Chondrocyte (in vitro differentiated cells): ENCODE measurements at places on chromosomes 7 and 10.

DNA sequence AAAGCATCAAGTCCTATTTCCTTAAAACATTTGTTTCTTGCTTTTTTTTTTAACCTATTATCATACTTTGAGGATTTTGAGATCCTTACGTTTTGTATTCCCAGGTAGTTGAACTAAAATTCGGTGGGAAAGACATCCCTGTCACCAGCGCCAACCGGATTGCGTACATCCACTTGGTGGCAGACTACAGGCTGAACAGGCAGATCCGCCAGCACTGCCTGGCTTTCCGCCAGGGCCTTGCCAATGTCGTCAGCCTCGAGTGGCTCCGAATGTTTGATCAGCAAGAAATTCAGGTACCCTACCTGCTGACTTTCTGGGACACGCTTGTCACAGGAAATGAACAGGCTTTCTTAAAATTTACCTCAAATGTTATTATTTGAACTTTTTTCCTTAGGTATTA is 83.0 kb upstream of the DNAJB6 start:
- no peak overlapping the region for H3K27ac ChIP-seq
- H3K27me3 ChIP-seq: no peaks in the 10 kb centered on the region
- H3K4me1 ChIP-seq: no peaks in the 10 kb centered on the region
- H3K4me3 ChIP-seq: no peak overlapping the region
- H3K36me3 ChIP-seq: peaks cover 25% of the 10 kb centered on the region
- no peak for DNase-seq

DNA sequence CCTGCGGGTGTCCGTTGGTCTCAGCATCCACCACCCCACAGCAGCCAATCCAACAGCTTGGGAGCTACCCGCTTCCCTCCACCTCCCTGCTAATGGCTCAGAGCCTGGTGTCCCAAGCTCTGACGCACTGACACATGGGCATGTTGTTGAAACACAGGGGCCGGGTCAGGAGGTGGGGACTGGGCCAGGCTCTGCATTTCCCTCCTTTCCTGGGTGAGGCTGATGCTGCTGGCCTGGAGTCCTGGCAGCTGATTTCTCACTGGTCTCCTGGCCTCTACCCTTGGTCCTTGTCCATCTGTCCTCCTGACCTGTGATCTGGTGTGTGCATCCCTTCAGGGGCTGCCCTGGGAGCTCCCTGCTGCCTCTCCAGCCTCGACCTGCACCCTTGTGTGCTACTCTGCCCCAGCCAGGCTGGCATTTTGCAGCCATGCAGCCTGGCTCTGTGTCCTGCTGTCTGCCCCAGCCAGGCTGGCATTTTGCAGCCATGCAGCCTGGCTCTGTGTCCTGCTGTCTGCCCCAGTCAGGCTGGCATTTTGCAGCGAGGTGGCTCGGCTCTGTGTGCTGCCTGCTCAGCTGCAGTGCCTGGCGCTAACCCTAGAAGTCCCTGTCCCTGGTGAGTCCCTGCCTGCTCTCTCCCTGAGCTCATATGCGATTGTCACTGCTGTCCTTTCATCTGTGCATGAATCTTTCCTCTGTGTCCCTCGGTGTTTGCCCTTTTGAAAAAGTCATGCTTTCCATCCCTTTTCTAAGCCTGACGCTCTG is 14.0 kb downstream of the AMZ1 start:
- H3K27me3 ChIP-seq: no peaks in the 10 kb centered on the region
- no peak for DNase-seq
- H3K4me3 ChIP-seq: no peak overlapping the region
- peaks cover 5% of the 10 kb centered on the region for H3K36me3 ChIP-seq
- no peaks in the 10 kb centered on the region for H3K4me1 ChIP-seq
- no peak overlapping the region for H3K27ac ChIP-seq

- H3K4me1 ChIP-seq: peaks cover 12% of the 10 kb centered on the region
- no peak overlapping the region for H3K4me3 ChIP-seq
- H3K27ac ChIP-seq: no peak overlapping the region
Measured at GRCh38 chr7:121546632-121547543, 150.8 kb upstream of the FAM3C start.

DNA sequence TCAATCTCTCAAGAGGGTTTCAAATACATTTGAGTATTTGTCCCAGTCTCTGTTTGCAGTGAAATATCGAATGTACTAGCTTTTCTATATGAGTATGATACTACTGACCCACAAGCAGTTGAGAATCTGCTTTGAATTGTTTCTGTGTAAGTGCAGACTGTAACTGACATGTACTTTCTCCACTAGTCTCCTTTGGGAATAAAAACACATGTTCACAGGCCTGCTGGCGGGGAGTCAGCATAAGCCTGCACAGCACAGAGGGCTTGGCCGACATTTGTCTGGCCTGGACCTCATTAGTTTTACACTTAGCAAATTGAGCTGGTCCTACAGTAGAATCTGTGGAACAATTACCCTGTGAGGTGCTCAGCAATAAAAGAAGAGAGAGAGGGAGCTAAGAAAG is 72.6 kb downstream of the ITGB8 start:
- no peak overlapping the region for H3K27ac ChIP-seq
- no peak overlapping the region for H3K4me3 ChIP-seq
- DNase-seq: no peak
- H3K27me3 ChIP-seq: no peaks in the 10 kb centered on the region

DNA sequence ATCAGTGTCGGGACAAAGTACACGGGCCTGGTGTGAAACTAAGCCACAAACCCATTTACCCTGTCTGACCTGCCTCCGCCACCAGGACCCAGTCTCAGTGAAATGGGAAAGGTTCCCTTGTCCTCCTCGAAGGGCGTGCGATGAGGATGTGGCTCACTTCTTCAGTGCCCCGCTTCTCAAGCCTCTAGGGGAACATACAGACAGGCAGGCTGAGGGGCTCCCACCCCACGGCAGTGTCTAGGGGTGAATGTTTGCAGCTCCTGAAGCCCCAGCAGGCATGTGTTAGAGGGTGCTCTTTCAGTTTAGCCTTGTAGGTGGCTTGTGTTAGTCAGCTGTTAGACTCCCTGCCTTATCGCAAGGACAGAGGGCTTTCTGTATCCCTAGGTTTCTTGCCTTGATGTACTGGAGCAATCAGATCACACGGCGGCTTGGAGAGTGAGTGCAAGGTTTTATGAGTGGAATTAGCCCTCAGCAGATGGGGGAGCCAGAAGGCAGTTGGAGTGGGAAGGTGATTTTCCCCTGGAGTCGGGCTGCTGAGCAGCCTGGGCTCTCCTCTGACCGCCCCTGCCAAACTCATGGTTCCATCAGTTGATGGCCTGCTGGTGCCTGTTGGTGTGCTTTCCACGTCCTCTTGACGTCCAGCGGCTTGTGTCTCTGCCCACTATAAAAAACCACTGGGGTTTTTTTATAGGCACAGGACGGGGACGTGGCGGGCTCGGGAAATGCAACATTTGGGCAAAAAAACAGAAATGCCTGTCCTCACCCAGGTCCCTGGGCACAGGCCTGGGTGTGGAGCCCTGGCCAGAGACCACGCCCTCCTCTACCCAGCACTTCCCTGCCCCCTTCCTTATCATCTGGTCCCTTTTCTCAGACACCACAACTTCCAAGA is 759 bp downstream of the NUDT1 start:
- H3K36me3 ChIP-seq: peaks cover 2% of the 10 kb centered on the region
- no peaks in the 10 kb centered on the region for H3K27me3 ChIP-seq
- H3K27ac ChIP-seq: peak overlapping the region; percentile 89
- peaks cover 16% of the 10 kb centered on the region for H3K4me1 ChIP-seq

DNA sequence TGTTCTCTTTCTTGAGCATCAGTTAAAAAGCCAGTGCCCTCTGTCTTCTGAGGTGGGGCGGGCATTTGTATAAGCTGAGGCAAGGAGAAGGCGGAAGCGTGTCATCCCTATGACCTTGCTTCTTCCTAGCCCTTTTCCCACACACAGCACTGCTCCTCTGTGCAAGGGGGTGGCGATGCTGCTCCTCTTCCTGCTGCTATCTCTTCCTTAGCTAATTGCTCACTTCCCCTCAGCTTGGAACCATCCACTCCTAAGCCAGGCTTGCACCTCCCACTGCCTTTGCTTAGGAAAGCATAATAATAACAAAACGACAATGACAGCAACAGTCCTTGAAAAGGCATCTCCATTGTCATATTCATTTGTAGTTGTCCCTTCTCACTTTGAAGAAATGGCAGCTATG is 366.9 kb downstream of the PHTF2 start:
- no peak overlapping the region for H3K4me3 ChIP-seq
- H3K36me3 ChIP-seq: no peaks in the 10 kb centered on the region
- H3K4me1 ChIP-seq: peaks cover 5% of the 10 kb centered on the region
- no peaks in the 10 kb centered on the region for H3K27me3 ChIP-seq
- DNase-seq: no peak

DNA sequence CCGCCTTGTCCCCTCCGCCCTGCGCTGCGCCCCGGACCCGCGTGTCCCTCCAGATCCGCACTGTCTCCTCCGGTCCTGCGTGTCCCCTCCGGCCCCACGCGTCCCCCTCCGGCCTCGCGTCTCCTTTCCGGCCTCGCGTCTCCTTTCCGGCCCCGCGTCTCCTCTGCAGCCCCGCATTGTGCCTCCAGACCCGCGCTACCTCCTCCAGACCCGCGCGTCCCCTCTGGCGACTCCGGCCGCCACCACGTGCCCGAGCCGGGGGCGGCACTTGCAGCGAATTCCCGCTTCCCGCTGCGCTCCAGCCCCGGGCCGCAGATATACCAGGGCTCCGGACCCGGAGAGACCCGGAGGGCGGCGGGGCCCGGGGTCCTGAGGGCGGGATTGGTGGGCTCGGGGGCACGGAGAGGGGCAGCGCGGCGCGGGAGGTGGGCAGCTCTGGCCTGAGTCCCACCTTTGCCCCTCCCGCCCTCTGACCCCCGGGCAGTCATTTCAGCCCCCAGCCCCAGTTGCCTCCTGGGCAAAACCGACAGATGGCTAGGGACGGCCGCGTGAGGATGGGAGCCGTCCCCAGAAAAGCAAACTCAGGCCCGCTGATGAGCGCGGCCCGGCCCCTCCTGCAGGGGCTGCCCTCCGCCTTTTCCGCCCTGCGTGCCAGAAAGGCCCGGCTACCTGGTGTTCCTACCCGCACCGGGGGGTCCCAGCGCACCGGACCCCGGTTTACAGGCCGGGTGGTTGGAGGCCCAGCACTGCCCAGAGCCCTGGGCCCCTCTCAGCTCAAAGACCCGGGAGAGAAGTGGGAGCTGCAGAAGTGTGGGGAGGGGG is 56.5 kb downstream of the RBM17 start:
- H3K27ac ChIP-seq: peak overlapping the region; percentile 32
- no peaks in the 10 kb centered on the region for H3K36me3 ChIP-seq

DNA sequence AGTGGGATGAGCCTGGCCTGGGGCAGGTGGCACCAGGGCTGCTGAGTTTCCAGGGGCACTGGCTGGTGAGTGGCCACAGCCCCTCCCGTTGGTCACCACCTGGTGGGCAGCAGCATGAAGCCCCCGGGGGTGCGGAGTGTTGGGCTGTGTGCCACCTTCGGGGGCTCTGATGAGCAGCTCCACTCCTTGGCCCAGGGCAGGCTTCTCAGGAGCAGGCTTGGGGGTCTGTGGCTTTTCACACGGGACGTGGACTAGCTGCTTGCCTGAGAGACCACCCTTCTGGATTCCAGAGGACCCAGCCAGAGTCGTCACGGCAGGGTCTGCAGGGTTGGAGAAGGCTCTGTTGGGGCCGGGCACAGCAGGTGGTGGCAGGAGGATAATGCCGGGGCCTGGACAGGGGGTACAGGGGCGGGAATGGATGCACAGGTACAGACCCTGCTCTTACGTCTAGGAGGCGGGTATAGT is 193.1 kb downstream of the ADARB2 start:
- no peak overlapping the region for H3K27ac ChIP-seq
- no peak for DNase-seq

DNA sequence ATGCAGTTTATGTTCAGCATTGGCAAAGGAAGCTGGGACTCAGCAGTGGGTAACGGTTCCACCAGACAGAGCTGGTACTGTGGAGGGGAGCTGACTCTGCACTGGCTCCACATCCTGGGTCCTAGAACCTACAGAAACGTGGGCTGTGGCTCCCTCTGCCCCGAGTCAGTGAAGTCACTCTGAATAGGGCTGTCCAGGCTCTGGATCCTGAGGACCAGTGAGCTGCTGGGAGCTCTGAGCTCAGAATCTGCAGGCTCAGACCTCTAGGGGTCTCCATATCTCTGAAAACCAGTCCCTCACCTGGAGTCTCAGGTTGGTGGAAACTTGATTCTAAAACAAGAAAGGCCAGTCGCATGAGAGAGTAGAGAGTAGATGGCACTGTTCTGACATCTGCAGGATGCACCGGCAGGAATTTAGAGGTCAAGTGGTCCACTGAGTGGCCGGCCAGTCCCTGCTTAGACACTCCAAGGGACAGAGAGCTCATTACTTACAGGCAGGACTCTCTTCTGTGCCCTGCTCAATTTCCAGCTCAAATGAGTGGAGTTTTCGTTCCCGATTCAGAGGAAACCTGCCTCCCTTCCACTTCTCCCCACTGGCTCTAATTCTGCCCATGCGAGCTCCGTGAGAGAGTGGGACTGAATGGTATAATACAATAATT is 18.6 kb downstream of the NPFFR1 start:
- H3K27me3 ChIP-seq: peaks cover 2% of the 10 kb centered on the region
- H3K36me3 ChIP-seq: no peaks in the 10 kb centered on the region
- H3K4me1 ChIP-seq: peaks cover 11% of the 10 kb centered on the region
- H3K27ac ChIP-seq: no peak overlapping the region
- H3K4me3 ChIP-seq: no peak overlapping the region

DNA sequence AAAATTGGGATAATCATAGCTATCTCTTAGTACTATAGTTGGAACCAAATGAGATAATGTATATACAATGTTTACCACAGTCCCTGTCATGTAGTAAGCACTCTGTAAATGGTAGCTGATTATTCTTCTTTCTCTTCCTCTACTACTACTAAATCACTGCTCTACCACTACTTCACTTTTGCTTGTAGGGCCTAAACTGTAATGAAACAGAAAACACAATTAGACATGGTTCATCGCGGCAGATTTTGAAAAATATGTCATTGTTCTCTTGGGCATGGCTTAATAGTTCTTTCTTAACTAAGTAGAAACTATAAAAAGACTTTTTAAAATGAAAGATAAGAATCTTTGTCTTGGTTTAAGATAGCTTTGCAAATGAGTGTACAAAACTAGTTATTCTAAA is 34.9 kb downstream of the R3HCC1L start:
- H3K4me3 ChIP-seq: no peak overlapping the region
- peaks cover 10% of the 10 kb centered on the region for H3K36me3 ChIP-seq
- no peak for DNase-seq
- H3K27me3 ChIP-seq: no peaks in the 10 kb centered on the region
- H3K27ac ChIP-seq: no peak overlapping the region

- H3K36me3 ChIP-seq: no peaks in the 10 kb centered on the region
- H3K4me1 ChIP-seq: peaks cover 37% of the 10 kb centered on the region
- no peak overlapping the region for H3K27ac ChIP-seq
Measured at GRCh38 chr7:74289659-74290552, 699 bp downstream of the CLIP2 start.

DNA sequence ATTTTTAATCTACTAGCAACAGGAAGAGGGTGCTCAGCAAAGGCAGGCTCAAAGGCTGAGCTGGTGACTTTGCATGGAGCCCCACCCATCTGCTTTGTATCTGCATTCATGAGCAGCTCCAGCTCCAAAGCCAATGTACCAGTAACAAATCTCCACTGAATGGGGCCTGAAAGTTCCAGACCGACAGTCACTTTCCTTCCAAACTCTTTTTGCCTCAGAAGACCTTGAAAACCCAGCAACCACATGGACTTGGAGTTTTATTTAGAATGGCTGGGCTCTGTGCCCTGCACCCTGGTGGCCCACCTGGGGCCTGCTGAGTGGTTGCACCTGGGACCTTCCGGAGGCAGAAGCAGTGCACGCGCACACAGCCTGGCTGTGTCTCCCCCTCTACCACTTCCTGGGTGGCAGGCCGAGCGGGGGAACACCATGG is 195.0 kb upstream of the PLXNA4 start:
- H3K4me1 ChIP-seq: peaks cover 8% of the 10 kb centered on the region
- no peak overlapping the region for H3K4me3 ChIP-seq
- H3K27me3 ChIP-seq: peaks cover 4% of the 10 kb centered on the region
